Activated T-helper 17 cell treated with anti-CD3 and anti-CD28 coated beads, Interleukin-2, amount 50 U/mL, for 72 hours (primary cell): ENCODE measurements at places on chromosomes 5 and 9. TPM values are rescaled to one million over a fixed set of nuclear protein-coding genes. Genes with fewer than 3 reads are reported as not detected.
A peak's percentile ranks its signal among the peaks of the same experiment; 100 is the strongest.

GRCh38 chr9:134329886-134330285, 3.6 kb downstream of the RXRA start:
- no peak for ATAC-seq

CDH18 gene
- total RNA-seq: not detected

CDHR2 gene
- total RNA-seq: 0.69 TPM

KCNT1 gene
- total RNA-seq: not detected

DNA sequence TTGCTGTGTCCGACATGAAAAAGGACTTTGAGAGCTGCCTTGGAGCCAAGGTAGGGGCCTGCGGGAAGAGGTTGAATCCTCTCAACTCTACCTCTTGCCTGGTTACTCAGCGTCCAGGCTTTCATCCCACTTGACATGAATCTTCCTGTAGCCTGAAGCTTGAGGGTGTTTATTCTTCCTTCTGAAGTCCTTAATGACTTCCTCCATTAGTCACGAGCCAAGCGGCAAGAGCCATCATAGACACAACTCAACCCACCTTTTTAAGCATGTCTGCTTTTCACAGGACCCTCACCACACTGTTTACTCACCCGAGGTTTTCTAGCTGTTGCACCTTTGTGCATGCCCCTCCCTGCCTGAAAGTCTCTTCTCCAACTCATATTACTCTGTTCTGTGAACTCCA, 40.2 kb downstream of the ACO1 start:
- ATAC-seq: no peak

DNA sequence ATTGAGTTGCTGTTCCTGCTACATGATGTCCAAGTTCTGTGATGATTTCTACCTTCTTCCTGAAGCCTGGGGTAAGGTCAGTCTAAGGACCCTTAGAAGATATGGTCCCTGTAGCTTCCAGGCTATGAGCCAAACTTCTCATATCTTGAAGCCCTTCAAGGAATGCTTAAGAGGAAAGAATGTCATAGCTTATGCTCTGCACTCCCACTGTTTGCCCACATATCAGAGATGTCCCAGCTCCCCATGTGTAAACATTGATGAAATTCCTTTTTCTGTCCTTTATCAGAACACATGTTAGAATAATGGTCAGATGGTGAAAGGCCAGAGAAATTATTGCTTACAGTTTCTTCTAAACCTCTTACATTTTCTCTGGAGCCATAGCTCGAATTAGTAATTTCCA, 41.4 kb upstream of the RUSC2 start:
- ATAC-seq: no peak

CCL27 gene
- total RNA-seq: 1.6 TPM

- ATAC-seq: no peak
These were observed 500.7 kb downstream of the SPATA31D1 start for GRCh38 chr9:82489201-82489821.

TMEM171 gene
- not detected for total RNA-seq

DNA sequence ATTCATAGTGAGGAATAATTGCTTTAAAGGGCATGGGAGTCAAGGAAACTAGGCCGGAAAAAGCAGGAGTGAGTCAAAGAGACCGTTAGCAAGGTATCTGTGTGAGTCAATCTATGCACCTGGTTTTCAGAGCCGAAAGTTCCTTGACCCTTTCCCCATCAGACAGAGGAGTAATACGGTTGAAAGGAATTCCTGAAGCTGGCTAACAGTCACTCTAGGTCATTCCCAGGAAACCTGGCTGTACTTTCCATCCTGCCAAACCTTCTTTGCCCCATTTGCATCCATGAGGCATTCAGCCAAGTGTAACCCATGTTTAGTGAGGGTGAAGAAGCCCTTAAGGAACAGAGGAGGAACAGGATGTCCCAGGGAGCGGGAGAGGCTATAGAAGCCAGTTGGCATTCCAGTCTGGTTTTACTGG, 16.2 kb downstream of the RBM18 start:
- no peak for ATAC-seq

GRCh38 chr9:112747094-112747493, 3.5 kb upstream of the SNX30 start:
- ATAC-seq: no peak

DNA sequence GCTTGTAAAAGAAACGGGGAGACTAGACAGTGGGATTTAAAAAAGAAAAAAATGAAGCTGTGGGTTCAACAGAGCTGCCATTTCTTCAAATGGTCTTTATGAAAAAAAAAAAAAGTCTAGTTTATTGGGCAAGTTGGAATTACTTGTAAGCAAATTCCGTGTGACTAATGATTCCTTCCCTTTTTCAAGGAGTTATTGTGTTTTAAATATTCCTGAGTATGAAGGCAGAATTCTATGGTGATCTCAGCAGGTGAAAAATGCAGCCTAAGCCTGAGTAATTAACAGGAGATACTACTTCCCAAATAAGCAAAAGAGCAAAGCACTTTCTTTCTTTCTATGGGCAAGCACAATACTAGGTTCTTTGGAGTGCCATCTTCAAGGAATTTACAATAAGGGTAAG, 481.9 kb downstream of the ZNF608 start:
- ATAC-seq: no peak

TERT gene
- total RNA-seq: 9.1 TPM

LIX1 gene
- not detected for total RNA-seq

DNA sequence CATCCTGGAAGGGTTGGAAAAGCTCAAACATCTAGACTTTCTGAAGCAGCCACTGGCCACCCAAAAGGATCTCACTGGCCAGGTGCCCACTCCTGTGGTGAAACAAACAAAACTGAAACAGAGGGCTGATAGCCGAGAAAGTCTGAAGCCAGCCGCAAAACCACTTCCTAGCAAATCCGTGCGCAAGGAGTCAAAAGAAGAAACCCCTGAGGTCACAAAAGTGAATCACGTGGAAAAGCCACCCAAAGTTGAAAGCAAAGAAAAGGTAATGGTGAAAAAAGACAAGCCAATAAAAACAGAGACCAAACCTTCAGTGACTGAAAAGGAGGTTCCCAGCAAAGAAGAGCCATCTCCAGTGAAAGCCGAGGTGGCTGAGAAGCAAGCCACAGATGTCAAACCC, 87.6 kb downstream of the MAP1B start:
- peak; percentile 85 for ATAC-seq

SPATA31E1 gene
- total RNA-seq: not detected
